Activated naive CD4-positive, alpha-beta T cell treated with anti-CD3 and anti-CD28 coated beads for 36 hours (primary cell): ENCODE measurements at places on chromosomes 16 and 17. TPM values are rescaled to one million over a fixed set of nuclear protein-coding genes. Genes with fewer than 3 reads are reported as not detected.

C17orf67 gene
- 2.2 TPM for total RNA-seq

KRTAP1-5 gene
- total RNA-seq = not detected

KRT40 gene
- total RNA-seq = not detected

IRX5 gene
- total RNA-seq = not detected

DYNLRB2 gene
- total RNA-seq = not detected

DNA sequence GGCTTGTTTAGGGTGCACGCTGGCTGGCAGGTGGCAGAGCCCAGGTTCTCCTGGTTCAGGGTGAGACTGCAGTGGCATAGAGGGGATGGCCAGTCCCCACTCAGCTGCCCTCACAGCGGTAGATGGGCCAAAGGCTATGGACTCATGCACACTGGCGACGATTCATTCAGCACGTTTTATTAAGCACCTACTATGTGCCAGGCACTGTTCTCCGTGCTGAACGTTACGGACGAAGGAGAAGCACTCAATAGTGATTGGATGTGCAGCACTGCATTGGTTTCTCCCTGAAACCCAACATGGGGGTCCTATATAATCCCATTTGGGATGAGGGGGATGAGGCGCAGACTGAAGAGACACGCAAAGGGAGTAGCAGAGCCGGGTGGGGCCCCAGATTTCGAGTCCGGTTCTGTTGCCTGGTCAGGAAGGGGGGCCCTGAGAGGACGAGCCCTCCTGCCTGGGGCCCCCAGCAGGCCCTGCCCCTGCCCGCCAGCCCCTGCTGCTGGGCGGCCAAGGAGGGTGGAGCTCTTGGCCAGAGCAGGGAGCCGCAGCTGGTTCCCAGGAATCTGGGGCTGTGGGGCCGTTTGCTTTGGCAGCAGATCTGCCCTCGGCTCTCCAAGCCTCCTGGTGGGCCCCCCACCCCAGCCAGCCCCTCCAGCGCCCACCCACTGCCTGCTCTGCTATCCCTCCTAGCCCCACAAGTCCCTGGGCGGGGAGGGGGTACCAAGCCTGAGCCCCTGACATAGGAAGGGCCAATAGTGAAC is 8.8 kb downstream of the GLIS2 start:
- DNase-seq = no peak

GRCh38 chr17:31560616-31561235 is 169.3 kb downstream of the RAB11FIP4 start:
- DNase-seq = no peak
